Calu3 (cell line): ENCODE measurements at places on chromosomes 4 and X. TPM values are rescaled to one million over a fixed set of nuclear protein-coding genes. Genes with fewer than 3 reads are reported as not detected.

BRS3 gene
- total RNA-seq: not detected in 2 replicates

ELMOD2 gene
- 19.6 and 22.5 TPM in 2 replicates for total RNA-seq

HPGD gene
- 4.0 and 4.5 TPM in 2 replicates for total RNA-seq

FGF13 gene
- not detected in 2 replicates for total RNA-seq

EXOC1L gene
- not detected in 2 replicates for total RNA-seq

DNA sequence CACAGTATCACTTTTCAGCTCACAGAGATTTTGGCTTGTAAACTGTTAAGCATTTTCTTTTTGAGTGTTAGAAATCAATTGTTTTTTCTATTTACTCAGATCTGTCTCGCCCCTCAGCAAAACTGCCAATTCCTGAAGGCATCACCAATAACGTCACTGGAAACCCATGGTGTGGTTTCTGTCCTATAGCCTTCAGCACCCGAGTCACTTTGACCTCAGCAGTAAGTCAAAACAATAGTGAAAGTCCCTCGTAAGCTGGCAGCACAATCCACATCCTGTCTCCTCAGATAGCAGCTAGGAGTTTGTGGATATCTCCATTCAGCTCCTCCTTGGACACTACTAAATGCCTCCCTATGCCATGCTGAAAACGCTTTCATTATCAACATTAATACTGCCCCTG is 1787.4 kb upstream of the ADGRL3 start:
- H3K36me3 ChIP-seq: no peaks in the 10 kb centered on the region
- no peak for DNase-seq
- H3K4me1 ChIP-seq: no peaks in the 10 kb centered on the region
- H3K27ac ChIP-seq: no peak overlapping the region
- H3K4me3 ChIP-seq: no peak overlapping the region
- H3K27me3 ChIP-seq: no peaks in the 10 kb centered on the region

DNA sequence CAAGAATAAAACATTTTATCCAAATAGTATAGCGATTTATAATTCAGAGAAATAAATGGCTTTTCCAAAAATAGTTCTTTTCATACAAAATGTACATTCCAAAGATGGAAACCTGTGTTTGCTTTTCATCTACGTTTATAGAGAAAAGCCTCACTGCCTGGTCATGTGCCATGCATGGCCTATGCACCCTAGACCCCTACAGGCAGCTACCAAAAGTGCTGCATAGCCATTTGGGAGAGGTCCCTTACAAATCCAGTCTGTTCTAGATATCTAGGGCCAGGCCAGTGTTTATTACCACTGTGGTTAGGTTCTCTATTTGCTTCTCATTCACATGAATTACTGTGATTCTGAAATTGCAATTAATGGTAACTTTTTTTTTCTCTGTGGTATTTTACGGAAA is 17.2 kb downstream of the HMGB2 start:
- H3K4me1 ChIP-seq: no peaks in the 10 kb centered on the region
- no peak overlapping the region for H3K4me3 ChIP-seq
- no peak for DNase-seq
- H3K27me3 ChIP-seq: no peaks in the 10 kb centered on the region
- no peak overlapping the region for H3K27ac ChIP-seq

- H3K27ac ChIP-seq: no peak overlapping the region
- no peak for DNase-seq
- peaks cover 11% of the 10 kb centered on the region for H3K27me3 ChIP-seq
- peaks cover 1% of the 10 kb centered on the region for H3K36me3 ChIP-seq
Measured at GRCh38 chrX:154298312-154298711, 2.7 kb downstream of the TKTL1 start.

- no peaks in the 10 kb centered on the region for H3K27me3 ChIP-seq
- H3K27ac ChIP-seq: no peak overlapping the region
- no peaks in the 10 kb centered on the region for H3K36me3 ChIP-seq
- H3K4me3 ChIP-seq: no peak overlapping the region
Measured at GRCh38 chrX:55867708-55868107, 150.2 kb downstream of the RRAGB start.

DNA sequence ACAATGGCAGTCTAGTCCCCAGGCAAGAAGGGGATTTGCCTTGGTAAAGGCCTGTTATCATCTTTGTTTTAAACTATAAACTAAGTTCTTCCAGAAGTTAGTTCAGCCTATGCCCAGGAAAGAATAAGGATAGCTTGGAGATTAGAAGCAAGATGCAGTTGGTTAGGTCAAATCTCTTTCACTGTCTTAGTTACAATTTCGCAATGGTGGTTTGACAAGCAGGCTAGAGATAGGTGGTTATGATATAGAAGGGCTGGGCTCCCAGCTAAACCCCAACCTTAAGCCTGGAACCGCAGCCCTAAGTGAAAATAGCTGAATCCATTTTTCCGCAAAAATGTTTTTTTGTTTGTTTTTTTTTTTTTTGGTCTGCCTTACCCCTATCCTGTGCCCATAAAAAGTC is 41.8 kb upstream of the NEIL3 start:
- no peaks in the 10 kb centered on the region for H3K4me1 ChIP-seq
- H3K27me3 ChIP-seq: no peaks in the 10 kb centered on the region
- no peak for DNase-seq
- no peak overlapping the region for H3K27ac ChIP-seq
- no peaks in the 10 kb centered on the region for H3K36me3 ChIP-seq

GRCh38 chr4:59612235-59612634 is 1587.9 kb upstream of the ADGRL3 start:
- DNase-seq: no peak
- no peak overlapping the region for H3K27ac ChIP-seq
- H3K36me3 ChIP-seq: no peaks in the 10 kb centered on the region

- peak overlapping the region; percentile 34 for H3K4me3 ChIP-seq
- no peak overlapping the region for H3K27ac ChIP-seq
Measured at GRCh38 chr4:7635445-7636239, 200.9 kb upstream of the PSAPL1 start.

DNA sequence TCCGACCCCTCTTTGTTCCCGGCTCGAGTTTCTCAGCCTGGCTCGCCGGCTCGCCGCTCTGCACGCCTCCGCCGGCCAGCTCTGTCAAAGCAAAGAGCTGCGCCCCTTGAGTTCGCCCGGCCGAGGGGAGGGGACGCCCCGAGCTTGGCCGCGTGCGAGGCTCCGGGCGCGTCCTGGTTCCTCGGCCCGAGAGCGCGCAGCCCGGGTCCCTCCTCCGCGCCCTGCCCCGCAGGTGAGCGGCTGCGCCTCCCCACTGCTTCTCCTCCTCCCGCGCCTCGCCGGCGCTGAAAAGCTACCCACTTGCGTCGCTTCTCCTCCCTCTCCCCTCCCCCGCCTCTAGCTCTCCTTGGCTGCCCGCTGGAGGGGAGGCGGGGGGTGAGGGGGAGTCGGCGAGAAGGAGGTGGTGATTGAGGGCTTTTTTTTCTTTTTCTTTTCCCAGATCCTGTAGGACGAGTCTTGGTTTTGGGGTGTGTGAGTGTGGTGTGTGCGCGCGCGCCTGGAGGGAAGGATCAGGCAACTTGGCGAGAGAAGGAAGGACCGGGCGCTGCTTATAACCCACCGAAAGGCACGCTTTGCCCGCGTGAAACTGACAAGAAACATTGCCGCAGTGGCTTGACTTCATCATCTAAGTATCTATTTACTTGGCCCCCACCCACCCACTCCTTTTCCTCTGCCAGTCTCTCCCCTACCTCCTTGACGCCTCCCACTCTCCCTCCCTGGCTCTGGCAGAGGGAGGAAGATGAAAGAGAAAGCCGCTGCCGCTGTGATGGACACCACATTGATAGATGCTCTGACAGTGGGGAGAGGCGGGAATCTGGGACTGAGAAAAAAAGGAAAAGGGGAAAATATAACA is at the start of gene LEF1:
Gene LEF1 (minus strand): TSS at position 262 of the 853 bp plus-strand sequence. CDS start 1,165 bp downstream, outside the sequence.
- peaks cover 76% of the 10 kb centered on the region for H3K27me3 ChIP-seq
- no peak for DNase-seq
- H3K4me1 ChIP-seq: peaks cover 19% of the 10 kb centered on the region
- H3K27ac ChIP-seq: no peak within 1 kb of the TSS
- H3K36me3 ChIP-seq: peaks cover 33% of the 10 kb centered on the region

DNA sequence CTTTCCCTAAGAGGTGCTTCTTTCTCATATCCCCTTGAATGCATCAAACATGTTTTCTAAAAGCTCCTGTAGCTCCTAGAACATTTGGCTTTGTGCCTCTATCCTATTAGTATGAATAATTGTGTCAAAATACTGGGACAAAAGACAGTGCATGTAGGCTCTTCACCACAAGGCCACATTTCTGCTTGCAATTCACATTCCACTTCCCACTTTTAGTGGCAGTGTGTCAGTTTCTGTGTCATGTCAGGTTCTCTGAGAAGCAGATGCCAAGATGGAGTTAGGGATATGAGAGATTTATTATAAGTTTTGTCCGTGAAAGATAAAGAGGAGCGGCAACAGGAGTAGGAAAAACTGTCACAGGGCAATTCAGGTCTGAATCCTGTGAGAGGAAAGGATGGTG is 61.3 kb upstream of the GPRIN3 start:
- DNase-seq: no peak
- H3K36me3 ChIP-seq: no peaks in the 10 kb centered on the region
- no peak overlapping the region for H3K27ac ChIP-seq
- H3K27me3 ChIP-seq: no peaks in the 10 kb centered on the region

- H3K36me3 ChIP-seq: no peaks in the 10 kb centered on the region
- H3K4me3 ChIP-seq: no peak overlapping the region
- no peaks in the 10 kb centered on the region for H3K27me3 ChIP-seq
- no peak overlapping the region for H3K27ac ChIP-seq
- DNase-seq: no peak
- peaks cover 17% of the 10 kb centered on the region for H3K4me1 ChIP-seq
Measured at GRCh38 chr4:71235311-71236201, 103.3 kb upstream of the SLC4A4 start.

GRCh38 chr4:182023469-182023868 is 219.7 kb upstream of the TENM3 start:
- H3K4me1 ChIP-seq: no peaks in the 10 kb centered on the region
- H3K36me3 ChIP-seq: no peaks in the 10 kb centered on the region
- H3K27me3 ChIP-seq: no peaks in the 10 kb centered on the region
- no peak overlapping the region for H3K4me3 ChIP-seq
- H3K27ac ChIP-seq: no peak overlapping the region

DNA sequence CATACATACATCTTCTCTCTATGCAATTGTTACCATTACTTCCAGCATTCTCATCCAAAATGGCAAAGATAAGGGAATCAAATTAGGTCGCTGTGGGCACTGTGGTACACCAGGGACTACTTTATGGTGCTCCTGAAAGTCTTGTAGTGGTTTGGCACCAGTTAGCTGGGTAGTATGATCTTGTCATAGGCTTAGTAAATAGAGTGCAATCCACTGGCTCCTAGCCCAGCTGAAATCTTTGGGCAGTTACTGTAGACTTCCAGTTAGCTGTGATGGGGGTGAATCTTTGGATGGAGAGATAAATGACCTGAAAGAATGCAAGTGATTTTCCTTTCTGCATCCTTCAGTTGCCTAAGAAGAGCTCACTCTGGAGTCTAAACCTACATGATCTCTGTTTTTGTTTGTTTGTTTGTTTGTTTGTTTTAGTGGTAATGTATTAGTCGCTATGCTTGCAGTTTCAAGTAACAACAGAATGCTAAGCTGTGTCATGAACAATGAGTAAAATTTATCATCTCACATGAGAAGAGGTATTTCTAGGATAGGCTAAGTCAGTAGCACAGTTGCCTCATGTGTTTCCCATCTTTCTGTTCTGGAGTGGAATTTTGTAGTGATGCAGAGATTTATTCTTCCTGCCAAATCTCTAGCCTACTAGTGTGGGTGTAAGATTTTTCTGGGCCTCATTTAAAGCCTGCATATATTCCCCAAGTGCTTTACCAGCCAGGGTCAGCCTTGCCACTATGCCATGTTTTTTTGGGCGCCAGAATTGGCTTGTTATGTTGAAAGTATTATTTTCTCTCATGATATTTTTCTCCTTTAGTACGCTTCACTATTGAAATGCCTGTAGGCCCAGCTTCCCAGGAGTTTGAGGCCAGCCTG is 24.2 kb downstream of the HERC3 start:
- DNase-seq: no peak
- H3K4me3 ChIP-seq: no peak overlapping the region
- peaks cover under 1% of the 10 kb centered on the region for H3K36me3 ChIP-seq
- peaks cover 48% of the 10 kb centered on the region for H3K4me1 ChIP-seq

GRCh38 chr4:8657381-8658088 is 65.0 kb downstream of the CPZ start:
- H3K27ac ChIP-seq: no peak overlapping the region
- H3K27me3 ChIP-seq: peaks cover 79% of the 10 kb centered on the region
- no peaks in the 10 kb centered on the region for H3K36me3 ChIP-seq
- DNase-seq: no peak
